ENCODE measurements at places on chromosomes 7 and 10.

- no peak for DNase-seq
Measured at GRCh38 chr10:50740293-50740648, 535 bp downstream of the ASAH2B start.

- DNase-seq: no peak
Measured at GRCh38 chr7:120504386-120504785, 231.4 kb downstream of the KCND2 start.

DNA sequence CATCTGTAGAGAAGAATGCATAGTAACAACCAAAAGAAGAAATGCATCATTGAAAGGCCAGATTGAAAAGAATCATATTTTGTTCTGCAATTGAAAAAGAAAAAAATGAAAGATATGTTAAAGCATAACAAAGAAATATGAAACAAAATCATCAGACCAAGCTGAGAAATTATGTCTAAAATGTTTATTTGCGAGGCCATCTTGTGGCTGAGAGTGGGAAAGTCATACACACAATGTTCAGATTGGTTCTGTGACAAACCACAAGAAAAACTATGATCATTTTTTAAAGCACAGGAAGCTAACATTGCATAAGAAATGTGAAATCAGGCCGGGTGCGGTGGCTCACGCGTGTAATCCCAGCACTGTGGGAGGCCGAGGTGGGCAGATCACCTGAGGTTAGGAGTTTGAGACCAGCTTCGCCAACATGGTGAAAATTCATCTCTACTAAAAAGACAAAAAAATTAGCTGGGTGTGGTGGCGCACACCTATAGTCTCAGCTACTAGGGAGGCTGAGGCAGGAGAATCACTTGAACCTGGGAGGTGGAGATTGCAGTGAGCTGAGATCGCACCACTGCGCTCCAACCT, 36.6 kb downstream of the ABCB5 start:
- no peak for DNase-seq

DNA sequence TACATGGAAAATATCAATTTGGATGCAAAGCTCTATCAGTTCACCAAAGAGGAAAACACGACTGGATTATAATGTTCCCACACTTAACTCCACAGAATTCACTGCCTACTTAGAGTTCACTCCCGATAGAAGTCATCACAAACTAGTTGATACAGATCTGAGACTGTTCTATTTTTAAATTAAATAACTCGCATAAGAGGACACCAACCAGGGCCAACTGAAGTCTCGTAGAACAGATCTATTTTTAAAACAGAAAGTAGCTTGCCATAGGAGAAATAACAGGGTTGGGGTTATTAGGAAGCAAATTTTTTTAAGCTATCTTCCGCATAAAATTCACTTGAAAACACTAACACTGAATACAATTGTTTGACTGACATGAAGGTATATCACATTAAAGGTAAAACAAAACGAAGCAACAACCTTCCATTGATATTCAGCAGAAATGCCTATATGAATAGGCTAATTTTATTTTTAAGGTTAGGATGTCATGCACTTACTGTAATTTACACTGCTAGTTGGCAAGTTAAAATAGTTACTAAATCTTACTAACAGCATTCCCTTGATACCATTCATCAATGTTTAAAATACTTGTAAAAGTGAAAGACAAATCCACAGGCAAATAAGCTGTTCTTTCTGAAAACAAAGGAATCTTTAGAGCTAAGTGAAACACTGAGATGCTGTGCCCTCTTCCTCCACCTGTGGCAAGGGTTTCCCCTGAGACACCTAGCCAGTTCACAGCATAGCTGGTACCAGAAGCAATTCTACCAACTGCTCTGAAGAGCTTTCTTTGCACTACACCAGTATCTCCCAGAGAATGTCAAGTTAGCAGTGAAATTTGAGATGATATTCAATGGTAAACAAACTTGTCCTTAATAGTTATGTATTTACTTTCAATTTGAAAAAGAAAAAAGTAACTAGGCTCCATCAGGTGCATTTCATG, 186.7 kb upstream of the ANK3 start:
- no peak for DNase-seq

- DNase-seq: no peak
Measured at GRCh38 chr10:112739592-112740353, 210.3 kb upstream of the TCF7L2 start.

- no peak for DNase-seq
Measured at GRCh38 chr7:19969859-19970493, 196.6 kb upstream of the TMEM196 start.

DNA sequence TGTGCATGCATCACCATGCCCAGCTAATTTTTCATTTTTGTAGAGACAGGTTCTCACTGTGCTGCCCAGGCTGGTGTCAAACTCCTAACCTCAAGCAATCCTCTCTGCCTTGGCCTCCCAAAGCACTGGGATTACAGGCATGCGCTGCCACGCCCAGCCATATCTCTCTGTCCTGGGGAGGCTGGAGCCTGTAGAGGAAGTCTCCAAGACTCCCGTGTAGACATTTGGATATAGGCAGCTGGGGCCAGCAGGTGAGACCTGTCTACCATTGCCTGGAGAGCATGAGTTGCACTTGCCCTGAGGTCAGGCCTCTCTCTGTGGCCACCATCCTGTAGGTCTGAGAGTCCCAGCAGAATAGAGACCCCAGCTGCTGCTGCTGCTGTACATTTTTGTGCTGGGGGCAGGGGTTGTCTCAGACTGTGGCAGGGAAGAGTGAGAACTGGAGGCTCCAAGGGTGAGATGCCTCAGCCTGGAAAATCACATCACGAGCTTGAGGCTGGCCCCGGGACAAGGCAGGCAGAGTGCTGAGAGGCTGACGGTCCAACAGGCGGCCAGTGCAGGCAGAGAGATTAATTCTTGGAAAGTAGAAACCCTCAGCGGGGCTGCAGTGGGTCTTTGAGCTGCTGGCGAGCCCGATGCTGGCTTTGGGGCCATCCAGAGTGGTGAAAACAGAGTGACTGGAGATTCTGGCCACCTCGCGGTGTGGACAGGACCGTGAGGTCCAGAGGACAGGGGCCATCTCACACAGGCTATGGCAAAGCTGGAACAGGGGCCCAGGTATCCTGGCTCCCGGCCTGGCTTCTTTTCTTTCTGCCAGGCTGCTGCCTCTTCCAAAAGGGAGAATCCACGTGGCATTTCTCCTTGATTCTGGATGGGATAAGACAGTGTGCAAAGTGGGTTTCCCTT, 60.9 kb downstream of the TMEM270 start:
- DNase-seq: no peak

DNA sequence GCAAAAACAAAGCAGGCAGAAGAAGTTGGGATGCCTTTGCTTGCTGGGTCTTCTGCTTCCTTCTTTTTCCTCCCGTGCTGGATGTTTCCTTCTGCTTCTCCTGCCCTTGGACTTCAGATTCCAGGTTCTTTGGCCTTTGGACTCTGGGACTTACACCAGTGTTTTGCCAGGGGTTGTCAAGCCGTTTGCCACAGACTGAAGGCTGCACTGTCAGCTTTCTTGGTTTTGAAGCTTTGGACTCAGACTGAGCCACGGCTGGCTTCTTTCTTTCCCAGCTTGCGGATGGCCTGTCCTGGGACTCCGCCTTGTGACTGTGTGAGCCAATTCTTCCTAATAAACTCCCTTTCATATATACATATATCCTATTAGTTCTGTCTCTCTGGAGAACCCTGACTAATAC, 11.3 kb upstream of the LCOR start:
- DNase-seq: no peak

DNA sequence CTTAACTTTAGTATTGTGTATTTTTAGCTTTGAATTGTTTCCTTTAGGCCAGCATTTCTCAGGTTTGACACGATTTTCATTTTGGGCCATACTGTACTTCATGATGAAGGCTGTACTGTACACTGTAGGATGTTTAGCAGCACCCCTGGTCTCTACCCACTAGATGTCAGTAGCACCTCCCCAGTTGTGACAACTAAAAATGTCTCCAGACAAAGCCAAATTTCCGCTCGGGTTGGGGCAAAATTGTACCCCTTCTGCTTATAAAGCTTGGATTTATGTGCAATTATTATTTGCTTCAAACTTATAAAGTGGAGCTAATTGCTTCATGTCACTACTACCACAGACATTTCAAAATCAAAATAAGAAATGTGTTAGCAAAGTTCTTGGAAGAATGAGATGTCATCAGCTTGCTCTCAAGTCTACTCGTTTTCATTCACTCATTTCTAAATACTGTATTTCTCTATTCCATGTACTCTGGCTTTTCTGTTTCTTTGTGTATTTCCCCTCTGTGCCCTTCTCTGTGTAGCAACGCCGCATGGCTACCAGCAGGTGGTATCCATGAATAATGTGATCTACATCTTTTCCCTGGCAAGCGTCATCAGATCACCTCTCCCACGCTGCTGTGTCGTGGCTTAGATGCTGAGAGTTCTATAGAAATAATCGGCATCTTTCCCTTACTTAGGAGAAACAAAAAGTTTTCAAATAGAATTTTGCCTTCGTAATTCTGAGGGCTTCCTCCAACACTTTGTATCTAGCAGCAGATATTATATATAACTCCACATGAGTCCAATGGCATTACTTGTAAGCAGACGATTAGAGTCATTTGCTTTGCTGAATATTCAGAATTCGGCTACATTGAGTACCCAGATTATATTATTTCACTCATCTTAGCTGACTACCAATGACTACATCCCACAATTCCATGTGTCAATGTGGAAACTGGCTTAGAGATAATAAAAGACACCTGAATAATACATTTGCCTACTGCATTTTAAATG, 47.8 kb upstream of the CALCR start:
- DNase-seq: no peak

GRCh38 chr10:70575874-70576802, 26.4 kb downstream of the PRF1 start:
- peak; percentile 65 for DNase-seq

DNA sequence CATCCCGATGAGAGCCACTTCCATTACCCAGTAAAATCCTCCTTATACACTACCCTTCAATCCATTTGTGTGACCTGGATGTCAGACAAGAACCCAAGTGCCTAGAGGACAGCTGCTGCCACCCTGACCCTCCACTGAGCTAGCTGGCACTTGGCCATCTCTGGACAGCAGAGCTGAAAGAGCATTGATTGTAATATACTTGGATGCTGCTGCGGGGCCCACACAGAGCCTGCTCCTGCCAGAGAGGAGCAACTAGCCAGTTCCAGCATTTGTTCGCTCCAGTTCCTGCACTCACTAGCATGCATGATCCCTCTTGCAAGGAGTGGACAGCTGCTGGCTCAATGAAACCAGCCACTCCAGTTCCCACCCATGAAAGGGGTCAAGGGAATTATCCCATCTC, 8.4 kb upstream of the TMEM254 start:
- DNase-seq: no peak

GRCh38 chr7:144484445-144484844, 81.0 kb upstream of the NOBOX start:
- no peak for DNase-seq

GRCh38 chr7:30112103-30112713, 22.6 kb upstream of the MTURN start:
- DNase-seq: no peak

DNA sequence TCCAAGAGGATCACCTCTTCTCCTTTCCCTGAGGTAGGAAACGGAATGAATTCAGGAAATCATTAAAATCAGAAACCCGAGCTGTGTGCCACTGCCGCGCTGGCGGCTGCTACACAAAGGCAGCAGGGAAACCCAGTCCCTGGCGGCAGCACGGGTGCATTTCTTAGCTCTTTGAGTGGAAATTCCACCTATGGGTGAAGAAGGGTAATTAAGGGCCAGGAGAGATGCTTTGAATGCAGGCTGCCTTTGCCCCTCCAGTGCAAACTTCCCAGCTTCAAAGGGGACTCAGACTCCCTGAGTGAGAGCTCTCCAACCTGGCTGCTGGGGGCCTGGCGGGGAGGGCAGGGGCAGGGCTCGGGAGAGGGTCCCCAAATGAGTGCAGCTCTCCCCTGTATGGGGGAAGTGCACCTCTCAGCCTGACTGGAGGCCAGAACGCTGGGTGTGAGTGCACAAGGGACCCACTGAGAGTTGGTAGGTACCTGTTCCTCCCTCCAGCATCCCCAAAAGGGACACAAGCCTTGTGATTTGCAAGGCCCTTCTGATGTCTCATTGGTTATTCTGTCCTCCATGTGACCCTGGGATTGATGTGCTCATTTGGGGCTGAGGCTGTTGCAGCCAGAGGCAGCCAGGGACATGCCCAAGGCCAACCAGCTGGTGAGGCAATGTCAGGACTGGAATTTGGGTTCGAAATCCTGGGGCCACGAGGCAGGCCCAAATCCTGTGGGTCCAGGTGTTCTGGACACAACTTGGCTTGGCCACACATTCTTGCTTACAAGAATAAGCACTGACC, 16.3 kb upstream of the ZMIZ1 start:
- peak; percentile 15 for DNase-seq

DNA sequence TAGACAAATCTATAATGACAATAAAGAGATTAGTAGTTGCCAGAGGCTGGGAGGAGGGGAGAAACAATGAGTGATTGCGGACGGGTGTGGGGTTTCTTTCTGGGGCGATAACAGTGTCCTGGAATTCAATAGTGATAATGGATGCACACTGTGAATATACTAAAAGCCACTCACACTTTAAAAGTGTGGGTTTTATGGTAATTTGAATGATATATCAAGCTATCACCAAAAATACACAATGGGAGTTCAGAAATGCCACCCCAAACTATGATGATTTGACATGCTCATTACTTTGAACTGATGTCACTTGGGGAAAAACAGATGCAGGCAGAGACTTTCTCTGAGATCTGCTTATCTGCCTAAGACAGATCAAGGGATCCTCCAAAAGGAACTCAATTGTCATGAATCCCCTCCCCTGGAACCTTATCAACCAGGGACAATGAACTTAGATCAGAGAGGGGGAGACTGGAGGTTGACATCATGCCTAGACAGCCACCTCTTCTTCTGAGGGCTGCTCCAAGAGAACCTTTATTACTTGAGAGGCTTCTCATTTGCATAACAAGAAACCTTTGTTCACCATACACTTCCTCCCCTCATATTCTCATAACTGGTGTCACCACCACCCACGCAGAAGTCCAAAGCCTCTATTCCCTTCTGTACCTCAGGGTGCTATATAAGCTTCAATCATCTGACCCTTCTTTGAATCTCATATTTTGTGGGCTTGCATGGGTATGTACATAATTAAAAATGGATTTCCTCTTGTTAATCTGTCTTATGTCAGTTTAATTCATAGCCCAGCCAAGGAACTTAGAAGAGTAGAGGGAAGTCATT, 14.8 kb upstream of the ZC3HAV1 start:
- no peak for DNase-seq

DNA sequence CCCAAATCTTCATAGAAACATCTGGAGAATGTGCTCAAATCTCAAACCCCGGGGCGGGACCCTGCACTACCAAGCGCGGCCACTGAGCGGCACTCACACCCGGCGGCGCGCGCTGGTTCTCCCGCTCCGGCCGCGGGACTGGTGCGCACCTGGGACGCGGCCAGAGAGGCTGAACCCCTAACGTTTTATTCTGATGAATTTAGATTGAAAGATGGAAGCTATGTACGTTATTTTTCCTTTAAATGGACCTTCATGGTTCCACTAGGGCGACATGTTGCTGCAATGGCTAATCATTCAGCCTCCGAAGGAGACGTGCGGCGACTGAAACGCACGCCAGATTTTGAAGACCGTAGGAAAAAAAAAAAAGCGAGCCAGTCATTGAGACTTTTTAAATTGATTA, 107.0 kb upstream of the INSIG1 start:
- DNase-seq: peak; percentile 22

Data from DMS79 treated with DMSO at 0.1 percent for 48 hours (cell line).